A172 (cell line): ENCODE measurements at places on chromosomes 5 and 9. TPM values are rescaled to one million over a fixed set of nuclear protein-coding genes. Genes with fewer than 3 reads are reported as not detected.
A peak's percentile ranks its signal among the peaks of the same experiment; 100 is the strongest.

ADRA1B gene
- total RNA-seq: 0.91 and 1.6 TPM in 2 replicates

DNA sequence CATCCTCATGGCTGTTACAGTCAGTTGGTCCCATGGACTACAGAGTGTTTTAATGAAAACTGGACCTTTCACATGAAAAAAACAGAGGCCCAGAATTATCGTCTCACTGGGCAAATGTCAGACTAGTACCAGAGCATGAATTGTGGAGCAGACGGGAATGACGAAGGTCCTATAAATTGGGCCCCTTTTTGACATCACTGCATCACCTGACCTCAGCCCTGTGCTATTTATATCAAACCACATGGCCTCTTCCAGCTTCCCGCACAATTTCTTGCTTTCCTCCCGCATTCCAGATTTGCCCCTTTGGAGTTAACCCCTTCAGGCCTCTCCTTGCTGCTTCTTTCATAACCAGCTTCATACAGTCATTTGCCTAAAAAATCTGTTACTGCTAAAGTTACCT lies 301.7 kb downstream of the ATPSCKMT start:
- no peak for DNase-seq

DNA sequence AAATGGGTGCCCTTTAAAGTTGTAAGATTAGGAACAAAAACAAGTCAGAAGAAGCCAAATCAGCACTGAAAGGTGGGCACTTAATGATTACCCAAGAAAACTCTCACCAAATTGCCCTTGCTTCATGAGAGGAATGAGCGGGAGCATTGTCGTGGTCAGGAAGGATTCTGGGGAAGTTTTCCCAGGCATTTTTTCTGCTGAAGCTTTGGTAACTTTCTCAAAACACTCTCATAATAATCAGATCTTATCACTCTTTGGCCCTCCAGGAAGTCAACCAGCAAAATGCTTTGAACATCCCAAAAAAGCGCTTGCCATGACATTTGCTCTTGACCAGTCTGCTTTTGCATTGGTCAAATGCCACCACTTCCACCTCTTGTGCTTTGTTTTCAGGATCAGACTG lies 10.4 kb upstream of the PCDHGC3 start:
- no peak for DNase-seq

FCN2 gene
- total RNA-seq: not detected in 2 replicates

DNA sequence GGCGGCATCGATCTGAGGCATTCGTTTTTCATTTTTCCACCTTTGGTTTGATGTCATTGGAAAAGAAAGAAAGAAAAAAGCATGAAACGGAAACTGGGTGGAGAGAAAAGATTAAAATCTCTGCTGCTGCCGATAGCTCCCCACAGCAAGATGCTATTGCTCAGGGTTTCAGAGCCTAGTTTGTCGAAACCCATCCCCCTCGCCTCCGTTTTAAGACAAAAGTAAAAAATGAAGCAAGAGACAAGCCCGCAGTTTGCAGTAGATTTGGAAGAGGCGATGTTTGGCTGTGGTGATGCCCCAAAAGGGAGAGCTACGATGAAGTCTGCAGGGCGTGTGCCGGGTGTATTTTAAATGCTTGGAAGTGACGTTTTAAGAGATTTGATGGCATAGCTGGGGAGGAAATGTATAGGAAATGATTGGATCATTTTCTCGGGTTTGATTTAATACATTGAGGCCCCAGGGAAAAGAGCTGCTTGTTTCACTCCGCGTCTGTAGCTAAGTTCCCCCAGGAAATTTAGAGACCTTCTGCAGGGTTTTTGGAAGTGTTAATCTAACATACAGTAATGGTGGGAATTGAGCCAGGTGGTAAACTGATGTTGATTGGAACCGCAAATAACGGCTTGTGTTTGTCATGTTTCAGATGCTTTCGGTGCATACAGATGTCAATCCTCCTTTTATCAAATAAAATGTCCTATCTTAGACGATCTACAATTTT lies 909 bp downstream of the NDFIP1 start:
- peak; percentile 16 for DNase-seq

BARHL1 gene
- total RNA-seq: not detected in 2 replicates

SLC6A18 gene
- not detected in 2 replicates for total RNA-seq

- no peak for DNase-seq
These were observed 7.0 kb upstream of the UGT3A2 start for GRCh38 chr5:36073595-36074216.

- peak; percentile 40 for DNase-seq
These were observed 3.9 kb downstream of the EGFL7 start for GRCh38 chr9:136666372-136667213.

GRCh38 chr9:70438341-70438928 lies 24.0 kb upstream of the KLF9 start:
- peak; percentile 90 for DNase-seq

- DNase-seq: no peak
These were observed 62.0 kb downstream of the MACROH2A1 start for GRCh38 chr5:135337064-135337463.

DNA sequence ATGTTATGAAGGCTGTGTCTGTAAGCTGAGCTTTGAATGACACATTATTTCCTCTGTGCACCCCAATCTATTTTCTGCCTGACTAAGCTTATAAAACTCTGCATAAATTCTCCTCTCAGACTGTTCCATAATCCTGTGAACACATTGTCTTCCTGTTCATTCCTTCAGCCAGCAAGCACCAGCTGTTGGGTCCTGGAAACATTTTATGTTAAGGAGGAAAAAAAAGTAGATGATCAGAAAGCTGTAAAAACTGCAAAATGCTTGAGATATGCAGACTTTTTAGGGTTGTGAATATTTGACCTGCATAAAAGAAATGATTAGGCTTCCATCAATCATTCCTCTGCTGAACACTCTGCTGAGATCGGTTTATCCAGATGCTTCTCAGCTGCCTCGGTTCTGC lies 1246.0 kb upstream of the DMAC1 start:
- DNase-seq: no peak

GRCh38 chr5:137501226-137501625 lies 2.1 kb upstream of the SPOCK1 start:
- DNase-seq: no peak

DNA sequence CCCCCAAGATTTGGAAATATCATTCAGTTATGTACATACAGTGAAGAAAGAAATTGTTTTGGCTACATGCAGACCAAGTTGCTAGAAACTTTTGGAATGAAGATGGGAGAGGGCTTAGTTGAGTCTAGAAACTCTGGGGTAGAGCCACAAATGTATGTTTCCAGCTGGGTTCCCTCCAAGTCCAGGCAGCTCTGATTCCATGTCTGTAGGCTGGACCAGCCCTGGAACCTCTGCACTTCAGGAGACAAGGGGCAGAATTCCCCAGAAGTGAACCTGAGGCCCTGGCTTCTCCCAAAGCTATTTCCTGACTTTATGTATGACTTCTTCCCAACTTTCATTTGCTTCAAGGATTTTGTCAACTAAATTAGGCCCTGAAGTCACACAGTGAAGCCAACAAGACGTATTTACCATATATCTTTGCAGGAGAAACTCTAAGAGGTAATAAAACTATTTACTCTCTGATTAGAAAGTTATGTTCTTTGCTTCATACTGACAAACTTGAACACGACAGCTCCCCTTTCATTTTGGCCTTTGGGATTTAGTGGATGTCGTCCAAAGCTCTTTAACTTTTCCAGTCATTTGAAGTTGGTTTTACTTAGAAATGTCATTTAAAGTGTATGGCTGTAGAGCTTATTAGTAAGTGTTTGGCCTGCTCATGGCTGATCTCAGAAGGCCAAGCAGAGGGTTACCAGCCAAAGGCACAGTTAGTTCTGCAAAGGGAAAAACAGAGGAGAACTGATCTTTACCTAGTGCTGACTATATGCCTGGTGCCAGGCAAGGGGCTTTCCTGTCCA lies 152.0 kb upstream of the SLC28A3 start:
- no peak for DNase-seq

SLC23A1 gene
- not detected in 2 replicates for total RNA-seq

FGF10 gene
- total RNA-seq: 0.16 and 0.62 TPM in 2 replicates

DNA sequence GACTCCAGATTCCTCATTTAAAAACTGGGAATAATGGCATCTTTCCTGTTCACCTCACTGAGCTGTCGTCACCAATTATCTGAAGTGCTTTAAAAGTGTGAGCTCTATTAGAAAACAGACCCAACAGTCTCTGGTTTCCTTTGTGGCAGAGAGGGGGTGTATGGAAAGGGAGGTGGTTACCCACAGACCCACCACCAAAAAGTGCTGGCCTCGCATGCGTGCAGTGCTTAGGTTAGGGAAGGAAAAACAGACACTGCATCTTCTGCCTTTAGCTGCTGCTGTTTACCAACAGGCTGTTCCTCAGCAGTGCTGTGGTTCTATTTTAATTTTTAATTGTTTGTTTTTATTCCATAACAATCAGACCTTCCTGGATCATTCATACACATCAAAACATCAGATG lies 249.6 kb downstream of the PIK3R1 start:
- DNase-seq: no peak

KIF4B gene
- total RNA-seq: 0.02 TPM in 1 of 2 replicates, not detected in the other

GRCh38 chr9:524008-524407 lies 309.3 kb downstream of the DOCK8 start:
- DNase-seq: no peak

- no peak for DNase-seq
These were observed 52.1 kb upstream of the EQTN start for GRCh38 chr9:27348785-27349697.

PCDHAC2 gene
- total RNA-seq: 3.2 and 5.1 TPM in 2 replicates

RAD50 gene
- 31.6 and 32.5 TPM in 2 replicates for total RNA-seq

GRCh38 chr9:128102196-128102595 lies 25.3 kb downstream of the PTGES2 start:
- no peak for DNase-seq

DNA sequence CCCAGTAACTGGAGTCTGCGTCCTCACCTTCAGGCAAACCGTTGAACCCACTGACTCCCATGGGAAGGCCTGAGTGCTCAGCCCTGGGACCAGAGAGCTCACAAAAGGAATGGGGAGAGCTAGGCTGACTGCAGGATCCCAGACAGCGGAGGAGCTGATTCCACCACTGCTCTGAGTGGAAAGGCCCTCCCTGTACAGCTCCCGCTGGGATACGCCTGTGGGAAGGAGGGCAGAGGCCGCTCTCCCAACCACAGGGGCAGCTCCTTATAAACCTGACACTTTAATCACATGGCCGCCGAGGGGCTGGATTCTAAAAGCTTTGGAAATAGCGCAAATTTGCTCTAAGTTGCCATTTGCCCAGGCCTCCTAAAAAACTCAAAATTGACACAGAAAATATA lies 37.1 kb downstream of the DBH start:
- no peak for DNase-seq
